Stimulated activated CD4-positive, alpha-beta T cell treated with anti-CD3 and anti-CD28 coated beads, Interleukin-15, amount 100 ng/mL, for 48 hours (primary cell): ENCODE measurements at places on chromosomes 13 and 19.

- no peak for DNase-seq
Measured at GRCh38 chr13:89432997-89433396, 1761.8 kb downstream of the SLITRK5 start.

GRCh38 chr13:44188257-44188656 is 185.4 kb upstream of the SERP2 start:
- no peak for DNase-seq

- DNase-seq = no peak
Measured at GRCh38 chr19:58584498-58585441, 11.6 kb upstream of the MZF1 start.

DNA sequence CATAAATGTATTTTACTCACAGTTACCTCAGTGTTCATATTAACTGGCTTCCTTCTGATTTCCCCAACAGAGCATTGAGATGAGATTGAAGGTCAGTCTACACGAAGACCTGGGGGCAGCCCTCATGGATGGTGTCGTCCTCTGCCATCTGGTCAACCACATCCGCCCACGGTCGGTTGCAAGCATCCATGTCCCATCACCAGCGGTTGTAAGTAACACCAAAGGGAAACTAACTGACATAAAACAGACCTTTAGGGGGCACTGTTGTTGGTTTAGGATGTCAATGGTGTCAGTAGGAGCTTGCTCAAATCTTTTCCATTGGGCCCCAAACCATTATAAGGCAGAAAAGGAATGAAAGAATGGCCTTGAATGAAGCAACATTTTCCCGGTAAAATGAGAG is 68.2 kb downstream of the ESD start:
- peak; percentile 4 for DNase-seq

DNA sequence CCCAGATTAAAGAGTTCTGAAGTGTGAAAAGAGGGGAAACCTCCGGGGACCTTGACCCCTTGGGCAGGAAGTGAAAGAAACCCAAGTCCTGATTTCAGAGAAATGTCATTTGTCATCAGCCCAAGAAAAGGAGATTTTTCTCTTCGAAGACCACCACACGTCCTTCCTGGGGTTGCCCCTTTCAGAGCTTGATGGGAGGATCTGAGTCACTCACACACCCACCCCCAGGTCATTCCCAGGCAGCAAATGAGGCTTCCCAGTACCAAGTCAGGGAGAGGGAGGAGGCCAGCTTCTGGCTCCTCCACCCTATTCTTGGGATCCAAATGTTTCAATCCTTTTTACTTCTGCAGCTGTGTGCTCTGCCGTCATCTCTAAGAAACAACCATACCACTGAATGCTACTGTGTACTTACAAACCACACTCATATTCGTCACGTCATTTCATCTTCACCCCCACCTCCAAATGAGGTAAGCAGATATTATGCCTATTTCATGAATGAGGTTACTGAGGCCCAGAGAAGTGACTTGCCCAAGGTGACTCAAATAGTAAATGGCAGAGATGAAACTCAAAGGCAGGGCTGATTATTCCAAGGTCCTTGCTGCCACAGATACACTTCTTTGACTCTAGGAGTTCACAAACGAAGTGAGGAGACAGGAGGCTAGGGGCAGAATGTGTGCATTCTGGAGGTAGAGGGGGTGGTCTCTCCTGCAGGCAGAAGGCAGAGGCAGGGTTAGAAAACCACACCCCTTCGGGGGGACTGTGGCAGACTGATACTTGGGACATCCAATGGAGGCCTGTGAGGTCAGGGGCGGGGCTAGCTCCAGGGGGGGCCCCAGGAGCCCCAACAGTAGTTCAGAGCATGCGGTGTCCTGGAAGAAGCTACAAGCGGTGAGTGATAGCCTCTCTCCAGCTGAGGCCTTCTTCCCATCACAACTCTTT is 5.0 kb upstream of the KMT2B start:
- DNase-seq = peak; percentile 82

- DNase-seq = no peak
Measured at GRCh38 chr13:61045251-61045650, 370.4 kb downstream of the PCDH20 start.

DNA sequence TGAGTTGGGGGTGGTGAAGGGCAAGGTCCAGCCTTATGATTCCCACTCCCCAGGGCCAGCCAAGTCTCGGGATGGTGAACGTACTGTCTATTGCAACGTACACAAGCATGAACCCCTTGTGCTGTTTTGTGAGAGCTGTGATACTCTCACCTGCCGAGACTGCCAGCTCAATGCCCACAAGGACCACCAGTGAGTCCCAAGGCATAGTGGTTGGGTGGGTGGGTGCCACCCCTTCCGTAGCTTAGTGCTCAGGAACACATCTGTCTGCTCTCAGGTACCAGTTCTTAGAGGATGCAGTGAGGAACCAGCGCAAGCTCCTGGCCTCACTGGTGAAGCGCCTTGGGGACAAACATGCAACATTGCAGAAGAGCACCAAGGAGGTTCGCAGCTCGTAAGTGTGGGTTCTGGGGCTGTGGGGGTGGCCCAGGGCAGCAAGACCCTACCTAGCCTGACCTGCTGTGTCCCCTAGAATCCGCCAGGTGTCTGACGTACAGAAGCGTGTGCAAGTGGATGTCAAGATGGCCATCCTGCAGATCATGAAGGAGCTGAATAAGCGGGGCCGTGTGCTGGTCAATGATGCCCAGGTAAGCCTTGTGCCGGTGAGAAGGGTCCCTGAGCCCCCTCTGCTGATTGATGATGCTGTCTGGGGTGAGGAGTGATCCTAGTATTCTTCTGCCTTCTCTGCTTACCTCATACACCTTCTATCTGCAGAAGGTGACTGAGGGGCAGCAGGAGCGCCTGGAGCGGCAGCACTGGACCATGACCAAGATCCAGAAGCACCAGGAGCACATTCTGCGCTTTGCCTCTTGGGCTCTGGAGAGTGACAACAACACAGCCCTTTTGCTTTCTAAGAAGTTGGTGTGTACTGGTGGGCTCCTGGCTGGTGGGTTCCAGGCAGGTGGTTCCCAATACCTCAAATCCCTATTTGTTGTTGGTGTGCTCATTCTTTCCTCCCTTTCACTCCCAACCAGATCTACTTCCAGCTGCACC is 3.8 kb downstream of the TRIM28 start:
- no peak for DNase-seq

DNA sequence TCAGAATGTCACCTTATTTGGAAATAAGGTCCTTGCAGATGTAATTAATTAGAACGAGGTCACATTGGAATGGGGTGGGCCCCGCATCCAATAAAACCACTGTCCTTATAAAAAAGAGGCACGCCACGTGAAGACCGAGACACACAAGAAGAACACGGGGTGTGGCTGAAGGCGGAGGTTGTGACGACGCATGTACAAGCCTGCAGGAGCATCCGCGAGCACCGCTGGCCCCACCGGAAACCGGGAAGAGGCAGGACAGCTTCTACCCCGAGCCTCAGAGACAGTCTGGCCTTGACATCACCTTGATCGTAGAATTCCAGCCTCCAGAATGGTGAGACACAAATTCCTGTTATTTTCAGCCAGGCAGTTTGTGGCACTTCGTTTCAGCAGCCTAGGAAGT is 177.9 kb downstream of the COL4A1 start:
- no peak for DNase-seq

DNA sequence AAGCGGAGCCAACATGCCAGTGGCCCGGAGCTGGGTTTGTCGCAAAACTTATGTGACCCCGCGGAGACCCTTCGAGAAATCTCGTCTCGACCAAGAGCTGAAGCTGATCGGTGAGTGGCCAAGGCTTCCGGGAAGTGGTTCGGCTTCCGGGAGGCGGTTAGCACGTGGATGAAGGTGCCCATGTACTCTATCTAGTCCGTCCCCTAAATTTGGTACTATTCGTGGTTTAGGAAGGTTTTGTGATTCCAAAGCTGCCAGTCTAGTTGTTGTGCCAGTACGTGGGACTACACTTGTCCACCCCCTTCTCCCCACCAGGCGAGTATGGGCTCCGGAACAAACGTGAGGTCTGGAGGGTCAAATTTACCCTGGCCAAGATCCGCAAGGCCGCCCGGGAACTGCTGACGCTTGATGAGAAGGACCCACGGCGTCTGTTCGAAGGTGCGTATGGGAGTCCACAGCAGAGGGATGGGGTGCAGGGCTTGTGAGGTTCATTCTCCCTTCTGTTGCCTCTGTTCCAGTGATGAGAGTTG is 579 bp downstream of the RPS9 start:
- no peak for DNase-seq

DNA sequence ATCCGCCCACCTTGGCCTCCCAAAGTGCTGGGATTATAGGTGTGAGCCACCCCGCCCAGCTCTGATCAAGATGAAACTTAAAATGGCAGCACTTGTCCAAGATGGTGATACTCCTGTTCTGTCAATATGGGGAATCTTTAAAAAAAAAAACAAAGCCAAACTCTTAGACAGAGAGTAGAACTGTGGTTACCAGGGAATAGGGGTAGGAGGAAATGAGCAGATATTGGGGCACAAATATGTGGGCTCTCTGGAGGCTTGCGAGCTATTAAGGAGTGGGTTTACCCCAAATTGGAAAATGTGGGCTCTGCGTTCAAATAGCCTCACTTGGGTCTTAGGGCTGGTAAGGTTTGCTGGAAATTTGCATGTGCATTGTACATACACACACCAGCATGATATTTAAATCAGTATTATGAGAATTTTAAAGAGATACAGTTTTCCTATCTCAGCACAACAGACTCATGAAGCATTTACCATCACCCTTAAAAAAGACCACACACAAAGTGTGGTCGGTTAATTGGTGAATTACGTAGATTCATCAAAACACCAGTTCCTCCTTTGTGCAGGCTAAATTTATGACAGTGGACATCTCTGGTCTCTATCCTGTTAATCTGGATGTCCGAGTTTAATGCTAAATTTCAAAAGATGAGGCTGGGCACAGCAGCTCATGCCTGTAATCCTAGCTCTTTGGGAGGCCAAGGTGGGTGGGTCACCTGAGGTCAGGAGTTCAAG is 11.3 kb downstream of the CD70 start:
- no peak for DNase-seq

DNA sequence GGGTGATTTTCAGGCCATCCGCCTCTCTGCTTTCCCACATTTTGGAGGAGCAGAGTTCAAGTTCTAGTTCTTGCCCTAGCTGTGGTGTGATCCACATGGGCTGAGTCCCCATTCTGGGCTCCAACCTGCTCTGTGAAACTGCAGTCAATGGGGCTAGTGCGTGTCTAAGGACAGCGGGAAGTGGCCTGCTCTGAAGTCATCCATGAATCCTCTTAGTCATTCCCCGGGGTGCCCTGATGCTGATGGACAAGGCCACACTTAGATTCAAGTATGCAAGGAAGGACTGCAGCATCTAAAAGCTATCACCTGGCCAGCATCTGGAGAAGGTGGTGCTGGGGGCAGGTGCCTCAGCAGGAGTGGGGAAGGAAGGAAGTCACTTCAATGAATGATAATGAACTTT is 94.6 kb downstream of the TSHZ3 start:
- no peak for DNase-seq

DNA sequence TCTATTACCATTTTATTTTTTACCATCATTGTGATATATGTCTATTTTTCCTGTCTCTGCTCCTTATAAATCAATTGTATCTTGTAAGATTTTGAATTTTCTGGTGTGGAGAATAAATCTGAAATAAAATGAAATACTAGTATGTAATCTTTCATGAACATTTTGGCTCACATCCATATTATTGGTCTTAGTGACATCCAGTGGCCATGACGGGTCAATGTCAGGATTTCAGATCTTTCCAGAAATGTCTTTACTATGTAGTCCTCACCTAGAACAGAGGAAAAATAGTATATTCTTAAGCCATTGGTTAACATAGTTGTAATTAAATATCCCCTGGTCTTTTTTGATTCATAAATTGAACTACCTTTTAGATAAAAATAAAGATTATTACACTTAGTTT is 109.8 kb upstream of the GPC6 start:
- DNase-seq = no peak

- no peak for DNase-seq
Measured at GRCh38 chr13:36950920-36951319, 30.9 kb upstream of the SMAD9 start.

DNA sequence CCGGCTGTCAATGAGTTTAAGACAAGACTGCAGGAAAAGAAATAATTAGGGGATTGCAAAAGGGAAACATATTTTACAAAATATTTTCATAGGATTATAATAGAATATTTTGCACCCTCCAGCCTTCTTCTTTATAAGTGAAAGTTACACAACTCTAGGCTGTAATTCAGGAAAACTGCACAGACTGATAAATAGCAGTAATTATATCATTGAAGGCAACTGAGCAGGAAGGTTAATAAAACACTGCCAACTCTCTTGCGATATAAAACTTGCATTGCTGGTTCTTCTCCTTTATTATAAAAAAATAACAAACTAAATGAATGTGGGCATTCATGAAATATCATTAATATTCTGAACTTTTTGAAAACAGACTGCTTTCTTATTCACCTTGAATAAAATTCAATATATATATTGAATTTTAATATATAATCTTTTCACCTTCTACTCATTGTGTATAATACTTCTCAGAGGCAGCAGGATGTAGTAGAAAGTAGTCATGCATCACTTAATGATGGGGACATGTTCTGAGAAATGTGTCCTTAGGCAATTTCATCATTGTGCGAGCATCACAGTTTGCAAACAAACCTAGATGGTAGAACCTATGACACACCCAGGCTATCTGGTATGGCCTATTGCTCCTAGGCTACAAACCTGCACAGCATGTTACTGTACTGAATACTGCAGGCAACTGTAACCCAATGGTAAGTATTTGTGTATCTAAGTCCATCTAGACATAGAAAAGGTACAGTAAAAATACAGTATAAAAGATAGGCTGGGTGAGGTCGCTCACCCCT is 24.9 kb upstream of the STARD13 start:
- DNase-seq = no peak

GRCh38 chr19:18239303-18239702 is 13.1 kb upstream of the PDE4C start:
- no peak for DNase-seq

DNA sequence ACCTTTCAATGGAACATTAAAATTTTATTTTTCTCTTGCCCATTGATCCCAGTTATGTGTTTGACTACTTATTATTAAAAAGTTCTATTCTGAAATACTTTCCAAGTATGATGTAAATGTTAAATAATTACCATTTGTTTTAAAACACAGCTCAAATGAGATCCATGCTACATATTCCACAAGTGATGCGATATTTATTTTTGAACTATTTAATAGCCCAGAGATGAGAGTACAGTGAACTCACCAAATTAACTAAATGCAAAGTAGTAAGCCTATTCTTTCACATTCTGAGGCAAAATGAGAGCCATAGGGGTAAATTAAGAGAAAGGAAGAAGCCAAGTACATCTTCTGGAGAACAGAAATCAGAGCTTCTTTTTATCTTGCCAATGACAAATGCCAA is 1.2 kb upstream of the DCLK1 start:
- DNase-seq = no peak

GRCh38 chr13:77040076-77040475 is 13.1 kb upstream of the FBXL3 start:
- DNase-seq = no peak
